ENCODE measurements at places on chromosomes 6 and 20.

DNA sequence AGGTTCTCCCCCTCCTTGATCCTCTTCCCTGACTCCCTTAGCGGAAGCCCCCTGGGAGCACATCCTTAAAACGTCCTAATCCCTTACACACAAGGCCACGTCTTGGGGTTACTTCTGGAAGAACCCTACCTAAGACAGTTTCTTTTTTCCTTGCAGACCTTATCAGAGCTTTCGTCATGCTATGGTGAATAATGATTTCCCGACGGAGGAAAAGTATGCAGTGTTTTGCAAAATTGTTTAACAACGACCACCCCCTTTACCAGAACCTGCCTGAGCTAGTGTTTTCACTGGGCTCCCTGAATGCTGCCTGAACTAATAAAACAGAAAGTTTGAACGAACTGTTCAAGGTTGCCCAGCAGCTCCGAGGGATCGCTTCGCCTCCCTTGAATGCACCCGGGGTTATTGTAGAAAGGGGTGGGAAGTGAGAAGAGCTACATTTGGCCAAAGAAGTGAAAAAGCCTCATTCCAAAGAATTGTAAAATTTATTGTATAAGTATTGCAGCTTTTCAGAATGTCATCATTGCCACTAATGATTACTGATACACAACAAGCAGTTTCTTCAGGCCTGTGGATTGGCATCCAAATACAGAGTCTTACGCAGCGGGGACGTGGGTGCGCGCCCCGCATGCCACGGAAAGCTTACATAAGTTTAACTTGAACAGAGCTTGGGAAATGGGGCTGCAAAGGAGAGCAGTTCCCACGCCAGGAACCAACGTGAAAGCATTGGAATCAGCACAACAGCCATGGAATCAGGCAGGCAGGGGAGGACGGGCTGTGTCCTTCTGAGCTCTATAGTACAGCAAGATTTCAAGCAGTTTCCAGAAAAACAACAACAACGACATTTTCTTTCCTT lies 27.9 kb upstream of the ZBP1 start:
- DNase-seq, result no peak

DNA sequence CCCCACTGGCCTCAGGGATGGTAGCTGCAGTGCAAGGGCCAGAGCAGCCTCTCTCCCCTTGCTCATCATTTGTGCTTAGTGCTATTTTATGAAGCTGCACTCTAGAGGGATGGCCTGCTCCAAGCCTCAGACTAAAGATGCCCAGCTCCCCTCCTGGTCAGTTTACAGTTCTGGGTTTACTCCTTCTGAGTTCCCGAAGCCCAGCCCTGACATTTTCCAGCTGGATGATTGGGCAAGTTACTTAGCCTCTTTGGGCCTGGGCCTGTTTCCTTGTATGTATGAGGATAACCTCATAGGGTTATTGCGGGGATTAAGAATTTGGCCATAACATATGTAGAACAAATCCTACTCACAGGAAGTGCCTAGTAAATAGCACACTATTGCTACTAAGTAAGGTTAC lies 31.8 kb upstream of the EMILIN3 start:
- no peak for DNase-seq

GRCh38 chr20:6711951-6712649 lies 55.4 kb upstream of the BMP2 start:
- DNase-seq, result no peak

- no peak for DNase-seq
Measured at GRCh38 chr6:140966676-140967075, 1166.0 kb upstream of the GJE1 start.

DNA sequence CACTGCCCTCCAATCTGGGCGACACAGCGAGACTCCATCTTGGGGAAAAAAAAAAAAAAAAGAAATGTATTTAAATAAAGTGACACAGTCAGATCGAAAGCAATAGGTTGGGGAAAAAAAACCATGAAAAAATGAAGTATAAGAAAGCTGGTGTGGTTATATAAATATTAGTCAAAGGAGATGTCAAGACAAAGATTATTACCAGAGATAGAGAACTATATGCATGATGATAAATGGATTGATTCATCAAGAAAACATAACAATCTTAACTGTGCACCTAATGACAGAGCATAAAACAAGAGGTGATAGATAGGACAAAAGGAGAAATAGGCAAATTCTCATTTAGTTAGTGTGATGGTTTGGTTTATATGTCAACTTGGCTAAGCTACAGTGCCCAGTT lies 146.9 kb upstream of the AHI1 start:
- DNase-seq, result no peak

- no peak for DNase-seq
Measured at GRCh38 chr6:18425218-18425617, 38.1 kb downstream of the RNF144B start.

- DNase-seq, result no peak
Measured at GRCh38 chr20:755941-756340, 12.4 kb downstream of the SLC52A3 start.

- no peak for DNase-seq
Measured at GRCh38 chr6:14863902-14864850, 381.7 kb upstream of the JARID2 start.

GRCh38 chr6:1604158-1605003 lies 5.3 kb upstream of the FOXC1 start:
- no peak for DNase-seq

GRCh38 chr6:157510323-157511188 lies 129.6 kb downstream of the ZDHHC14 start:
- no peak for DNase-seq

- DNase-seq, result no peak
Measured at GRCh38 chr6:56199956-56200355, 47.4 kb downstream of the COL21A1 start.

DNA sequence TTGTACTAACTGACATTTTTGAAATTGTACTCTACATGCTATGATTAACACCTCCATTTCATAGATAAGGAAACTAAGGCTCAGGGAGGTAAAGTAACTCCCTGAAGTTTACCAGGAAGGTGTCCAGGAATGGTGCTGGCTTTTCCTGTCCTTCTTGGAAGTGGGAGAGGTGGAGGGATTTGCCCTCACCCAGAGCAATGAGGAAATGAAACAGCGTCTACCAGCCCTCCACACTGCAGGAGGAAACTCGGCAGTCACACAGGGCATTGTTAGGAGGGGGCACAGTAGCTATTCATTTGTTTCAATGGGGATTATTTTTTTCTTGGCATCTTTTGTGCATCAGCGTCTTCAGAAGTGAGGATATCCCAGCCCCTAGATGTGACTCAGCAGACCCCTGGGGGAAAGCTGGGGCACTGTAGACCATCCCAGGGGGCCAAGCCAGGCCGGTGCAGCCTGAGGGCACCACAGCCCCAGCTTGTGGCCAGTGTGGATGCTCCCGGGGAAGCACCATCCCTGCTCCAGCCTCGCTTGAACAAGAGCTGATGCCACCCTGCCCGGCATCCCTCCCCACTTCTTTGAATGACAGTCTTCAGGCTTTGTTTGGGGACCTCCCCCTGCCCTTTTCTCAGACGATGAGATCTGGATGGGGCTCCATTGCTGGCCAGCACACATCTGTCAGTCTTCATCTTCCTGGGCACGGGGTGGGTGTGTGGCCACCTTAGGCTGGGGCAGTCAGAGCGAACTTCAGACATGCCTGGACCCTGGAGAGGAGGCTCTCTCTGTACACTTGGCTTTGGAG lies 224.4 kb upstream of the PMEPA1 start:
- DNase-seq, result no peak

GRCh38 chr6:122871079-122871478 lies 82.0 kb downstream of the SMPDL3A start:
- DNase-seq, result no peak

DNA sequence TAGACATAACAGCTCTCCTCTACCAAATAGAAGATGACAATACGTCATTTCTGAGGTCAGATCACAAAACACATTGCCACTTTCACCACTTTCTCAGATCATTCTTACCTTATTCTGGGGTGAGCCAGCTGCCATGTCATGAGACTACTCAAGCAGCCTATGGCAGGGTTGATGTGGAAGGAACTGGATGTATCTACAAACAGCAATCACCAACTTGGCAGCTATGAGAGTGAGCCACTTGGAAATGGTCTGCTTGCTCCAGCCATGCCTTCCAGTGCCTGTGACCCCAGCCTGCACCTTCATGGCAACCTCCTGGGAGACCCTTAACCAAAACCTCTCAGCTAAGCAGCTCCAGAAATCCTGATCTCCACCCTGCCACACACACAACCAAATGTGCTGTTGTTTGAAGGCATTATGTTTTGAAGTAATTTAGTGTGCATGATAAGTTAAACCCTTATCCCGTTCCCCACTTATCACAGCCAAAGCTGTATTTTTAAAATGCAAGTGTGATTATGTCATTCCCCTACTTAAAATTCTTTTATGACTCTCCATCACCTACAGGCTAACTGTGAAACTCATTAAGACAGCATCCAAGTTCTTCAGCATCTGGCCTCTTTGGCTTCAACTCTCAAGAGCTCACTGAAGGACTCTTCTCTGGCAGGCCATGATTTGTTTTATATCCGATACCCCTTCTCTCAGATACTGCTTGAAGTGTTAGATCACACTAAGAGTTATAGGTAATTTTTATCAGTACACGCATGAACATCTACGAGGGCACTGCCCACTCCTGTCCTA lies 150.6 kb downstream of the LY86 start:
- no peak for DNase-seq

GRCh38 chr20:47785854-47786764 lies 828 bp upstream of the SULF2 start:
- peak; percentile 75 for DNase-seq

DNA sequence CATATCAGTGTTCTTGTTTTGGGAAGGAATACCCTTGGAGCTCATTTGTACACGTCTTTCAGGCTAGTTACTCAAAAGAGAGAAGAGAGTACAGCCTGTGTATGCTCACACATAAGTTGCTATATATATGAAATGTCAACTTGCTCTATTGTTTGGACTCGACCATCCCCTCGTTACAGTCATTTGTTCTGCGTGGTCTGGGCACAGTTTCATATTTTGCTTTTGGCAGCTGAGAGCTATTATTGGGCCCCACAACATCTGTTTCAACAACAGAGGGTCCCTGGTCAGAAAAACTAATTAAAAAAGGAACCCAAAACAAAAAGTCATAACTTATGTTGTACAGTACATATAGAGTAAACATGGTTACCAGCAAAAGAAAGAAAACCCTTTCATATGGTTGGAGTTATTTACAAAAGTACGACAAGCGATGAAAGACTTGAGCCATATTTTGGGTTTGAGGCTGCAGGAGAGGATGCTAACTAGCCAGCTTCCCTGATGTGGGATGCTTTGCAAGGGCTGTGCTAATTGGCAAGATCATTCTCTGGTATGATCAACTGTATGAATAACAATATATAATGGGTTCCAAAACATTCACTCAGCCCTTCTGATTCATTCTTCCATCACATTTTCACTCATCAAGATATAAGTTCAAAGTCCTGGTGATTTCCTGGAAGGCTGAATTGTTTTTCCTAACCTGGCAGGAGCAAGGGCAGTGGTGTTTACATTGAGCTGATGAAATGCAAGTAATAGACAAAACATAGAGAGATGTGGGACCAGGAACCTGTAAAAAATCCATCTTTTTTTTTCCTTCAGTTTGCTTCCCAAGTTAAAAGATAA lies 137.9 kb downstream of the RPS12 start:
- no peak for DNase-seq

DNA sequence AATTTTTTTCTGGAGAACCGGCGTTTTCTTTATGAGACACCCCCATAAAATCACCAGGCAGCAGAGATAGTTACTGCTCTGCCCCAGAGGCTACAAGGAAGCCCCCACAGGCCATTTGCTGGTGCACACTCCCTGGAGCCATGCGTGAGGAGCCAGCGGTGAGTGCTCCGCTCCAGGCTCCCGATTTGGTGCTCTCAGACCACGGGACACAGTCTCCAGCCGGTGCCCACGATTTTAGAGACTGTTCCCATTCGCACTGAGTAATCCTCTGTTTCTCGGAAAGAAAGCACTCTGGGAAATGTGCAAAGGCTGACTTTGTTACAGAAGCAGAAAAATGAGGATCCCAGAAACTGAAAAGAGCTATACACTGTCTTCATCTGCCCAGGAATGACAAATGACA lies 104.9 kb downstream of the RNASET2 start:
- DNase-seq, result no peak

GRCh38 chr6:151239603-151240035 lies at the start of gene AKAP12:
TSS of gene AKAP12 (plus strand) at chr6:151239967. CDS start at chr6:151240563, 596 bp downstream.
- DNase-seq, result no peak

- no peak for DNase-seq
Measured at GRCh38 chr20:62586799-62587198, 55.5 kb upstream of the SLCO4A1 start.

DNA sequence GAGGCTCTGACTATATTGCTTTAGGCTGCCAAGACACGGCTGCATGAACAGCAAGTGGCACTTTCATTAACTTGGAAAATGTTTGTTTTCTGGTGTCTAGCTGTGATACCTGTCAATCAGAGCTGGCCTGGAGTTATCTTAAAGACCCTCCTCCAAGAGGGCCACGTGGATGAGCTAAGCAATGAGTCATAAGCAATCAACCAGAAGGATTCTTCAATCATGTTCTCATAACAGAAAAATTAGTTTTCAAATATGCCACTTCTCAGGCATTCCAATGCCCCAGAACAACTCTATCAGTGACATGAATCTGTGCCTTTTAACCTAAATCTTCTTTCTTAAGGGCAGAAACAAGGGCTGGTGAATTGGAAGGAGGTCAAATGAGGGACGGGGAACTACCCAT lies 283.0 kb downstream of the HTR1B start:
- DNase-seq, result no peak

GRCh38 chr6:129583866-129584265 lies 126.1 kb downstream of the ARHGAP18 start:
- no peak for DNase-seq

DNA sequence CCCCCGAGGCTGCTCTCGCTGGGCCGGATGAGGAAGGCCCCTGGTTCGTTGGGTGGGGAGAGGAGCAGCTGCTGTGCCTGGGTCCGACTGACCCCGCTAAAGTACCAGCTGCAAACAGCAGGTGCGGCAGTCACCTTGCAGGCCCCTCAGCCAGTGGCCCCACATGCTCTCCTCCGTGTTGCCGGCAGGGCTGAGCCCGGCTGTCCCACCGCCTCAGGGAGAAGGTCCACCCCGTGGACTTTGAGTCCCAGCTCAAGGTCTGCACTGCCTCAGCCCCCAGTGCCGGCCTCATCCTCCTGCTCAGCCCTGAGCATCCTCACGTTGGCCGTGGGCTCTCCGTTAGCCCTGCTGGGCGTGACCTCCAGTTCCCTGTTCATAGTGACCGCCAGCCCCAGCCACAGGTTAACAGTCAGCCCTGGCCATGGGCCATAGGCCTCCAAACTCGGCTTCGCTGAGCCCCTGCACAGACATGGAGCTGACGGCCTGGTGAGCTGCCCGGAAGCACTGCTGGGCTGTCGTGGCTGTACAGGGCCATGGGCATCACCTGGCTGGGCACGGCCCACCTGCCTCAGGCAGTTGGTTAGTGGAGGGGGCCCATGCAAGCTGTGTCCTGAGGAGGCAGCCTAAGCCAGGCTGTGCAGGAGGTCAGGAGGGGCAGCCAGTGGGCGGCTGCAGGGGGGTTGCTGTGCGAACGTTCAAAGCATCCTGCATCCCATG lies 3.1 kb downstream of the SRMS start:
- no peak for DNase-seq

GRCh38 chr6:77707603-77708002 lies 54.8 kb downstream of the MEI4 start:
- no peak for DNase-seq

GRCh38 chr20:5974531-5974930 lies 24.1 kb downstream of the MCM8 start:
- no peak for DNase-seq
